ENCODE measurements at places on chromosomes 7 and 10.

GRCh38 chr10:91339729-91340128 lies 70.4 kb upstream of the HECTD2 start:
- DNase-seq = no peak

GRCh38 chr10:88889559-88890337 lies 9.7 kb downstream of the STAMBPL1 start:
- DNase-seq = no peak

DNA sequence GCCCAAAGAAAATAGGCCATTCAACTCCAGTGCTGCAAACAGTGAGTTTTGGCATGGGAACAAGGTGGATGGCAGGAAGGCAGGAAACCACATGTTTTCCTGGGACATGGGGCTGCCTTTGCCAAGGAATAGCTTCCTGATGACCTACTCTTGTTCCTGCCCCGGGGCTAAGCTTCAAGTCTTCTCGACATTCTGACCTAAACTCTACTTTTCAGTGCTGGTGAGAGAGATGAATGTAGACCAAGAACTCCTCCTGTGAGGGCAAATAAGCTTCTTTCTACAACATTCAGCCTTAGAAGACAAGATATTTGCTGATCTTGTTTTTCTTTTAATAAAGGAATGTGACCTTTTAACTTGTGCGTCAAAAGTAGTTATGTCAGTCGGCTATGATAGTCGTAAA lies 199.0 kb downstream of the GPR37 start:
- peak; percentile 83 for DNase-seq

- DNase-seq = no peak
Observed at GRCh38 chr10:36669615-36670352, 455.6 kb upstream of the ANKRD30A start.

DNA sequence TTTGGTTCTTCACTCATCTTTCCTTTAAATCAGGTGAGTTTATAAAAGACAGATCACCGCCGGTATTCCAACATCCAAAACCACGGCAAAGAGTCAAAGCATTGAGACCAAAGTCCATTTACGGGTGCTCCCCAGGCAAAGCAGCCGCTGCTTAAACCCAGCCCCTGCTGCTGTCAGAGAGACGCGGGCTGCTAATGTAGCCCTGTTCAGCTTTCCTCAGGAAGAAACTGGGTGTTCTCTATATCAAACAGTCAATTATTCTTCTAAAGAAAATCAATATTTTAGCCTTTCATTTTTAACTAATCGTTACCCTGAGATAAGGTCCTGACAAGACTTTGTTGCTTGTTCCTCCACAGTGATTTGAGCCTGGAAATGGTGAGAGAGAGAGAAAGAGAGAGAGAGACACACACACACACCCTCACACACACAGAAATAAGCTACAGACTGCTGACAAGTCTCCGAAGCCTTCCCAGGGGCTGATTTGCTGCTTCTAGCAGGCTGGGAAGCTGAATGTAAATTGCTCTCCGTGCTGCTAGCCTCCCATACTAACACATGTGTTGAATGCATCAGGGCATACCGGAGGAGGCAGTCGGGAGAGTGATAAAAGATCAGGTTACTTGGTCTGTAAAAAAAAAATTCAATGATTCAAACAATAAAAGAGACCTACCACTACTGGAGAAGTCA lies 183.0 kb upstream of the ANK3 start:
- DNase-seq = peak; percentile 78

DNA sequence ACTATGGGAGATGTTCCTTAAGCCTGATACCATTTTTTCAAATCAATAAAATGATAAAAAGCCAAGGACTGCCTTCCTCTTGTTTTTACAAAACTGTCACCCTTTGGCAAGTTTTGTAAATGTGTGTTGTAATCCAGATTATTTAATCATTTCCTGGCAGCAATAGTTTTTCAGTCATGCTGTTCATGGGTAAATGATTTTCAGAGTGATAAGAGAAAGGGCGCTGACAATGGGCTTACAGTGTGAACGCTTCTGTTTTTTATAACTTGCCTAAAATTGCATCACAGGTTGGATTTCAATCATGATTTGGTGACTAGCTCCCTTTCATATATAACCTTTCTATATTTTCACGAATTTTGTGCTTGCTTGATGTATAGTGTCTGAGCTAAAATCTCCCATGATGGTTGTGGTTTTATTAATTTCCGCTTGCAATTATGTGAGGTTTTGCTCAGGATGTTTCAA lies 19.0 kb upstream of the DMBT1 start:
- no peak for DNase-seq

DNA sequence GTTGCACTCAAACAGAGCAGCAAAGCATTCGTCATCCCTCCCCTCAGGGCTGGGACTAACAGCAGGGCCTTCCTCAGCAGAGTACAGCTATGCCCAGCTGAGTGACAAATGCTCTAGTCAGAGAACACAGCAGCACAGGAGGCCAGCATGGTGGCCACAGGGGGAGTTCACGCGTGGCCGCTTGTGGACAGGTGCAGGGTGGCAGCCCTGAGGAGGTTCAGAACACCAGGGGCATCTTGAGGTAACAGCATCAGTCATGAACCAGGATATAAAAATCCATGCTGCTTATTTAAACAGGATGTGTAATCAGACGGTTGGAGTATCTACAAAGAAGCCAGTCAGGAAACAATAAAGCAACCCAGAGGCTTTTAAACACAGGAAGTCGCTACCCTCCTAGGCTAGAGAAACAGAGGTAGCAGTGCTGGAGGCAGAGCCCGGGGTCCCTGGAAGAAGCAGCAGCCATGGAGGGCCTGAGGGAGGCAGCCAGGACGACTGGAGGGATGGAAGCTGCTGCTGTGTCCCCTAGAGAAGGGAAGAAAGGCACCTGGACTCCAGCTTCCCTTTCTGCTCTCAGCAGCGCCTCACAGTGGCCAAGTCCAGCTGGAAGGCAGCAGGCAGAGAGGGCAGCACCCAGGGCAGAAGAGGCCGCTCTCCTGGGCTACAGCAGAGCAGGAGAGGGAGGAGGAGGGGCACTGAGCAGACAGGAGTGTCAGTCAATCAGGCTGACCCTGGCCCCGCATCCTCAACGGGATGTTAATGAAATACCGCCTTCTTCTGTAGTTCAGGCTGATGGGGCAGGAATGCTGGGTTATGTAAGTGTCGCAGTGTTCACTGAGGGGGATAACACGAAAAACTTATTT lies 70.8 kb upstream of the UCN3 start:
- DNase-seq = peak; percentile 23

- DNase-seq = no peak
Observed at GRCh38 chr10:75430000-75430763, 1.2 kb upstream of the LRMDA start.
